Right lung (tissue), 10 donors: ENCODE measurements at places on chromosomes 6 and 20.

- DNase-seq = no peak
These were observed 86.7 kb downstream of the GMDS start for GRCh38 chr6:2158596-2159271.

GRCh38 chr6:32664827-32665362 lies 1.6 kb downstream of the HLA-DQB1 start:
- no peak for DNase-seq

DNA sequence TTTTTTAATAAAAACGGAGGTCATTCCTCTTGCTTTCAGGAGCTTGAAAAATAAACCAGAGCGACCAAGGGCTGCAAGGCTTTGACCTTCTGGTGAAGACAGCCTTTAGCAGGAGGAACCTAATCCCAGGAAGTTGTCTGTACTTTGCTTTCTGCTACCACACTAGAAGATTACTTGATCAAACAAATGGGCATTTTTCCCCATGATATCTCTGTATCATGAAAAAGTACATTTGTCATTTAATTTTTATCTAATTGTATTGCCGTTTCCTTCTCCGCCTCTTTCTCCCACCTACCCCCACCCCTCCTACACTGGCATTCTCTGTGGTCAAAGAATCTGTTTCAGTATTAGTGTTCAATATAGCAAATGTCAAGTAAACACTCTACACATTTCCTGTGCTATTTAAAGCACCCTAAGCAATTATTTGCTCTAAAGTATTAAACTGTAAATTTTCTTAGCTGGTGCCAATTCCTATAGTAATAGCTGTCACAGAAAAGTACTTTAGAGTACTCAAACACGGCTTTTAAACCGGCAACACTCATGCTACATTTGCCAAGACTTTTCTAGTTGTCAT lies 29.7 kb downstream of the ATXN1 start:
- DNase-seq = no peak

DNA sequence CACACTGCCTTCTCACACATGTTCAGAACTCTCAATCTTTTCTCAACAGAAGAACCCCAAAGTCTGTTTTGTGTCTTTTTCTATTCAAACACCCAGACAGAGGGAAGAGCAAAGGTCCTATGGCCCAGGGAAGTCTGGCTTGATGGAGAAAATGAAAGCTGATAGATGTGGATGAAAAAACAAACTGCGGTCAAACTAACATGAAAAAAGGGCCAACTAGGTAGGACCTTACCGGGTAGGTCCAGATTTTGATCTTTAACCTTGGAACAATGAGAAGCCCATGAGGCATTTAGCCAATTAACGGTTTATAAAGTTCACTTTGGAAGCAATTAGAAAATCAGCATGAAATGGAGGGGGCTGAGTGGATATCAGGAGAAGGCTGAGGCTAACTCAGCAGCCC lies 507.7 kb upstream of the SLC35B3 start:
- no peak for DNase-seq

DNA sequence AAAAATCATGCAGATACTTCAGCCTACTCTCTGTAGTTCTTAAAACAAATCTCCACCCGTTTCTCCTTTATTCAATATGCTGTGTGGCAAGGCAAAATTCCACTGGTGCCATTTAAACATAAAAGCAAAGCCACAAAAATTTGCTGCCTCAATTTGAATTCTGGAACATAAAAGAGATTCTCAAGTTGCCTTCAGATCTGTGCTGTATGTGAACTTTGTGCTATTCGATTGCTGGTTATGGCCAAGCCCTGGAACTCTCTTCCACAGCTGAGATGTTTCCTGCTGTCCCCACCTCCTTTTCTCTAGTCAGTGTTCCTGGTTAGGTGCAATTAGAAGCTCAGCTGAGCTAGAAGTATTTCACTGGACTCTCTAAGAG lies 395.3 kb upstream of the BTBD3 start:
- no peak for DNase-seq

DNA sequence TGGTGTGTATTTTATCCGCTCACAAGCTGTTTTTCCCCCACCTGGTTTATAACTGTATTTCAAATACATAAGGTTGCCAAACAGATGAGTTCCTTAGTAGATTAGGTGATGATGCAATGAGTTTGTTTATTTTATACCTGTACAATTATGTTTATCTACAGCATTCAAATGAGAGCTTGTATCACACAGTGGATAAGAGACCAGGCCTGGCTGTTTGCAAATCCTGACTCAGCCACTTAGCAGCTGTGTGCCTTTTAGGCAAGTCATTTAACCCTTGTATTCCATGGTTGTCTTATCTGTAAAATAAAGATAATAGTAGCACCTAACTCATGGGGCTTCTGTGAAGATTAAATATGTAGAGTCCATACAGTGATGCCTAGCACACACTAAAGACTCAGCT lies 143.7 kb downstream of the MOXD1 start:
- no peak for DNase-seq

- DNase-seq = no peak
These were observed 161.7 kb downstream of the UNC5CL start for GRCh38 chr6:40877362-40877761.

GRCh38 chr6:16991981-16992629 lies 109.7 kb upstream of the STMND1 start:
- DNase-seq = no peak

DNA sequence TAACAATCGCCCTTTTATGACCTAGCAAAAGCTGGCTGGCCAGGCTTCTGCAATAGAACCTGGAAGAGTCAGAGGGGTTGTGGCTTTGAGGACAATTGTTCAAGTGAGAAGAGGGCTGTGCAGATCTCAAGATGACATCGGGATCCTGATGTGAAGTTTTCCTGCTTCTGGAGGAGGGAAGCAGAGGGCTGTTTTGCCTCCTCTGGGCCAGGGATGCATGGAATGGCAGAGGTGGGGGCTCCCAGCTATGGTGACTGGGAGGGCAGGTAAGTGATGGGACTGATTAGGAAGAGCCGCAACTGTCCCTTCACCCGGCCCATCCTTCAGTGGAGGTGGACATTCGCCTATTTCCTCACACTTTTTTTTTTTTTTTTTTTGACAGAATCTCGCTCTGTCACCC lies 43.4 kb upstream of the BLCAP start:
- no peak for DNase-seq

GRCh38 chr6:28478518-28478917 lies 35.2 kb upstream of the ZSCAN23 start:
- DNase-seq = no peak

DNA sequence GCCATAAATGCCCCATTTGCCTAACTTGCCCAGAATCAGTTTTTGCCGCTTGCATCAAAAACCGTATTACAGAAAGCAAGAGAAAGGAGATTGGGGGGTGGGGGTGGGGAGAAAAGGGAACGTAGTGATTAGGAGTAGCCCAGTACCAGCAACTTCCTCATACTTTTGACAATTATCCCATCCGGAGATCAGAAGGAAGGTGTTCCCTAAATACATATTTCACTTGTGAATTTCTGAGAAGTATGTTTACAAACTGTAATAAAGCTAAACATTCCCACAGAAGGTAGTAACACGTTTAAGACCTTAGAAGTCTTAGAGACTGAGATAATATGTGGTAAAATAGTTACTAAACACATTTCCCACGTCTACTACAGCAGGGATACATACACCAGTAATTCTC lies 14.5 kb downstream of the PREP start:
- DNase-seq = no peak

DNA sequence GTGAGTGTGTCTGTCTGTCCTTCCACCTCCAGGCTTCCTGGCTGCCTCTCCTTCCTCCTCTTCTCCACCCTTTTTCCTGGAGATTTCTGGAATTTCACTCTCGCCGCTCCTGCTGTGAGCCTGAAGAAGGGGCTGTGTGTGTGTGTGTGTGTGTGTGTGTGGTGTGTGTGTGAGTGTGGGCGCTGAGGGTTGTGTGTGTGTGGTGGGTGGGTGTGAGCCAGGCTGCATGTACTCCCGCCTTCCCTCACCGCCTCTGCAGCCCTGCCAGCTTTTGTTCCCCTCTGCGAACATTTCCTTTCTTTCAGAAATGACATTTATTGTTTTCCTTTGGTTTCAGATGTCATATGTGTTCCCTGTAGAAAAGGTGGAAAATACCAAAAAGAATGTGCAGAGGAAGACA lies 76.0 kb downstream of the SRC start:
- no peak for DNase-seq

DNA sequence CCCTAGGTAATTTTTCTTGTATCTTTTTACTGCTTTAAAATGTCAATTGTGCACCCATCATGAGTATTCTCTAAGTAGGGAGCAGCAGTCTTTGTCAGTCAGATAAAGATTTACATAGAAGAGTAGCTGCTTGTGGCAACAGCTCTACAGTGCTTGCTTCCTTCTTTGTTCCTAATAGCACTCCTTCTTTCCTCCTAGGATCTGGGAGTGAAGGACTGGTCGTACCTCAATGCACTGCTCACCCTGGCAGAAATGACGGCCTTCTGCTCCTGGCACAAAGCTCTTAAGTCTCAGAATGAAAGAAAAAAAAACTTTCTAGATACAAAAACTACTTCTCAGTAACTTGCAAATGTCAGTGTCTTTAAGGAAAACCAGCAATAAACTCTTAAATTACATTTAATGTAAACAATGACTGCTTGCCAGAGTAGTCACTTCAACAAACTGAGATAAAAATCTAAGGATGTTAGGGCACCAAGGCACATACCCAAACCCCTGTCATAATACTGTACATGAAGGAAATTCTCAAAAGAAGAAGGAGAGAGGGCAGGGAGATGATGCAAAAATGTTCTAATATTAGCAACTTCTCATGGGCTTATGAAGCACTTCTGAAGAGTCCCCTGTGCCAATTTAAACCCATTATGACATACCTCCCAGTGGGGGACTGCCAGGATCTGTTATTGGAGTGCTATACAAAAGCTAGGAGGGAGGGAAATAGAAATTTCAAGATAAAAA lies 34.0 kb downstream of the NCOA6 start:
- DNase-seq = peak; percentile 19

- no peak for DNase-seq
These were observed 11.2 kb downstream of the SLC35A1 start for GRCh38 chr6:87483929-87484328.

GRCh38 chr20:1165941-1166340 lies 18.8 kb downstream of the TMEM74B start:
- no peak for DNase-seq

DNA sequence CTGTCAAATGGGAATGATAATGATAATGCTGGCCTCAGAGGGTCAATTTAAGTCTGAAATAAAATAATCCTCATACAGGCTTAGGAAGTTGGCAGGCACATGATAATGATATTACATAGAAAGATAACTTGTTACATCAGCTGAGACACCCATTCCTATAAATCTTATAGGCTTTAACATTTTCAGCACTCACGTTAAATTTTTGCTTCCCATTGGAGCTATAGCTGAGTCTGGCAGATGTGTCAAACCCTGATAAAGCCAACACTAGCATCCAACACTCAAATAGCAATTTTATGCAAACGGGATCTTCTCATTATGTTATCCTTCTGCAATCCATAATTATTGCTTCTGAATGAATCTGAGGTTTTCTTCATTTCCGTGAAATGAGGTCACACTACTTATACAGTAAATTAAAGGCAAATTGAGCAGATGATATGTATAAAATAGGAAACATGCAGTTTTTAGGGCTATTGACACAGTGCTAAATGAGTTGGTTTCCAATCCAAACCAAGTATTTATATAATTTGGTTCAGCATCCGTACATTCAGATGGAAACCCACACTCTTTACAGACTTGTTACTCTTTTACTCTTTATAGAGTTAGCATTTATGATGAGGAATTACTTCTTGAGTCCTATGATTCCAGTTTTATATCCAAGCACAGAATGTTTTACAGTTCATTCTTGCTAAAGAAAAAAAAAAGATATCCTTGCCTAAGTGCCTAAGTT lies 481.6 kb downstream of the BTBD3 start:
- no peak for DNase-seq

GRCh38 chr6:44534291-44534690 lies 146.8 kb downstream of the CDC5L start:
- no peak for DNase-seq

DNA sequence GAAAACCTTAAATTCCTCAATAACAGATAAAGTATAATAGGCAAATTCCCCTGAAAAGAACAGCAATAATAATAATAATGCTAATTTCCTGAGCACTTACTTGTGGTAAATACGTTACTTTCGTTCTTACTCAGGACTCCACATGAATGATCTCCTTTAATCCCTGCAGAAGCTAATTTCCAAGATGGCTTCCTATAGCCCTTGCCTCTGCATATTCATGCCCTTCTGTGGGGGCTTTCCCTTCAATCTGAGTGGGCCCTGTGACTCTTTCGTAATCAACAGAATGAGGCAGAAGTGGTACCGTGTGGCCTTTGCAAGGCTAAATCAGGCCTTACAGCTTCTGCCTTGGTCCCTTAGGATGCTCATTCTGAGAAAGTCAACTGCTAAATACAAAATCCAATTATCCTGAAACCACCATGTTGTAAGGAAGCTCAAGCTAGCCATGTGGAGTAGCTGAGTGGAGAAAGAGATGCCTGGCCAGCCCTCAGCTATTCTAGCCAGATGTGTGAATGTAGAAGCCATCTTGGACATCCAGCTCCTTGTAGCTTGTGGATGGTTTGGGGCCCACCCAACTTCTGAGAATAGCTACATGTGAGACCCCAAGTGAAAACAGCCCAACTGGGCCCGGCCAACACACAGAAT lies 50.5 kb downstream of the MCUR1 start:
- no peak for DNase-seq

DNA sequence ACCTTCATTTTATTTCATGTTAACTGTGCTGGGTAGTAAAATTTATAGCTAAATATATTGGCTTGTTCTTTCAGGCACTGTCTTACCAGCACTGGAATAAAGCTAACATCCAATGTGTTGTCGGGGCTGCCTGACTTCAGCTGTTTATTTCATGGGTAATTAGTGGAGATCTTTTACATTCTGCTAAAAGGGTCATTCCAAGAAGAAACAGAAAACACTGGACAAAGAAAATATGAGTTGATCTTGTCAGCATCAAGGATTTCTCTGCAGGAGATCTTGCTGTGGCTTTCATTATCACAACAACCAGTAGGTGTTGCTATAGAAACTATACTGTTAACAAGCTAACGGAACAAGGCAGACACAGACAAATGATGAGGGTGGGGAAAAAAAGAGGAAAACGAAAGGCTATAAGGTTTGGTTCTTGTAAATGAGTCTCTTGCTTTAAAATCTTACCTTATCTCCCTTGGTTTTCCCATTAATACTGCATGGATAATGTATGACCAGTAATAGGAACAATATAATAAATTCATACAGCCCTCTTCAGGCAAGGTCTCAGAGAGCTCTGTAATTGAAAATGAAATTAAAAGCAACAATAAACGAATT lies 206.8 kb downstream of the SIM1 start:
- no peak for DNase-seq

DNA sequence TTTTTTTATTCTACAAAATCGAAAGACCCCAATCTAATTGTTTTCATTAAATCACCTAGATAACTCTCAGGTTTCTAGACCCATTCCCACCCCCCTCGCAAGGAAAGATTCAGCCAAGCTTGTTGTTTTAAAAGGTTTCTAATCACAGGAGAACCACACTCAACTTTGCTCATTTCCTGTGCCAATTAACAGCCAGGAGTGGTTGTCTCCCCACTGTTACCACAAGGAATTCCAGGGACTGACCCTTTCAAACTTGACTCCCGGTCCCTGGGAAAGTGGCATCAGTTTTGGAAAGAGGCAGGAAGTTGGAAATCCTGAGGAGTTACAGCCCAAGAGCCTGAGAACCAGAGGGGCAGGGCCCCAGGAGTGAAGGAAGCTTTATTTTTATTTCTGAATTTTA lies 561.3 kb upstream of the JAG1 start:
- DNase-seq = no peak
